ENCODE measurements at places on chromosomes 5 and 9.

DNA sequence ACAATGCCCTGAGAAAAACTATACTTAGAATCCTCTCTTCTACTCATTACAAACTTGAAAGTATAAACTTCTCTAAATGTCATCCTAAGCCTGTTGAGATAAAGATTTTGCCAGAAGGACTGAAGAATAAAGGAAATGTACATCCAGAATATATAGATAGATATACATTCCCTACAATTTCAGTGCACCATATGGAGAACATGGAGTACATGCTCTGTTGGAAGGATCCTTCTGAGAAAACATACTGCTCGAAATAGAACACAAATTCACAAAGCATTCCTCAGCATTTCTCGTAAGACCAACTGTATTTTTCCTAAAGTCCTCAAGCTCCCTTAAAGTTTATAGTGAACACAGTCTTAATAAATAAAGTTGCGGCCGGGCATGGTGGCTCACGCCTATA, 69.7 kb upstream of the RASA1 start:
- DNase-seq: no peak

GRCh38 chr9:124098141-124098905, 86.8 kb downstream of the LHX2 start:
- DNase-seq: no peak

DNA sequence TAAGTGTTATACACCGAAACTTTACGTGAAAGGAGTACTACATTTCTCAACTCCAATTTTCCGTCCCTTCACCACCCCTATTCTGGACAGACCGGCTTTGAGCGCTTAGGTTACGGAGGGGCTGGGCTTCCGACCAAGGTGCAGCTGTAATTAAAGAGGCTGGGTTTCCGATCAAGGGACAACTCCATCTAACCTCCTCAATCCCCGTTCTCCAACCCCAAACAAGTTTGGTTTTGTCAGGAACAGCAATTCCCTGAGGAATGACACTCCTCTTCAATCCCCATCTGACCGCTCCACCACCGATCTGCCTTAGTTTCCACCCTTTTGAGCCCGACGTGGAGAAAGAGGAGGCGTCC, 577 bp downstream of the TUT7 start:
- DNase-seq: no peak

- DNase-seq: no peak
Measured at GRCh38 chr9:28471261-28471660, 898.0 kb upstream of the C9orf72 start.

DNA sequence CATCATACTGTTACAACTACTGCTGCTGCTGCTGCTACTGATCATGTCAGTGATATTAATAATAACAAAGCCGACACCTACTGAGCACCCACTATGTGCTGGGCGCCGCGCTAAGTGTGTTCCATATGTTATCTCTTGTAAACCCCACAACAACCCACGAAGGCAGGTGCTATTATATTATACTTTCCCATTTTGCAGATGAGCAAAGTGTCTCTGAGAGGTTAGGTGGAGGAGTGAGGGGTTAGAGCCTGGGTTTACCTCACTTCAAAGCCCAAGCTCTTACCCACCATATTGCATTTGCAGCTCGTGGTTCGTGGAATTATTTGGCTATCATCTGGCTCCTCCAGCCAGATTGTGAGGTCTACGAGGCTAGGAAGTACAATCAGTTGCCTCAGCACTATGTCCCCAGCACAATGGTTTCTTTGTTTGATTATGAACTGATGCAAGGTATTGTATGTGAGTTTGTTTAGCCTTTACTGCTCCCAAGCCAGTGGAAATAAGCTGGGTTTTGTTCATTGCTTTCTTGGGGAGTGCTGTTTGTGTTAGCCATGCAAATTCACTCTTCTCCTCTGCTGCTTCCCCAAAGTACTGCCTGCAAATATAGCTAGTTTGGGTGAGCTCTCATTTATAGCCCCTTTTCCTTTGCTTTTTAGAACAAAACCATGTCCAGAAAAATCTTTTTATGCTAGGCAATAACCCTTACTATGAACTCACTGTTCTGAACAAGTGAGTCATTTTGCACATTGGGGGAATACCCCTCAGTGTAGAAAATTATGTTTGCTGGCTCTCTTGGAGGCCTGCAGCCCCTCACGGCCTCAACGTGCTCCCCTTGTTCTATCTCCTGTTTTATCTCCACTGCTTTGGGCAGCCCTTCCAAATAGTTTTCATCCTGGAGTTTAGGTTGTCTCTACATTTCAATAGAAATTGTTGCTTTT, 47.9 kb downstream of the ALG2 start:
- no peak for DNase-seq

GRCh38 chr5:25540628-25541027, 895.9 kb upstream of the CDH10 start:
- no peak for DNase-seq

DNA sequence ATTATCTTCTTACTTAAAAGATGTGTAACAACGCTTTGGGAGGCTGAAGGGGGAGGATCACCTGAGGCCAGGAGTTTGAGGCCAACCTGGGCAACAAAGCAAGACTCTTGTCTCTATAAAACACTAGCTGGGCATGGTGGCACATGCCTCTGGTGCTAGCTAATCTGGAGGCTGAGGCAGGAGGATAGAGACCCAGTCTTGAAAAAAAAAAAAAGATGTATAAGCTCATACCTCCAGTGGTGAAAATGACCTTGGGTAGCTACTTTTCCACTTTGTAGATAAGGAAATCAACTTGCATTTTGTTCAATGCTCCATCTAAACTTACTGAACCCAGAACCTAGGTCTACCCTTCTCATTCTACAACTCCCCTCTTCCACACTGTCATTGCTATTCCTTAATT, 16.6 kb downstream of the ARRDC3 start:
- no peak for DNase-seq

DNA sequence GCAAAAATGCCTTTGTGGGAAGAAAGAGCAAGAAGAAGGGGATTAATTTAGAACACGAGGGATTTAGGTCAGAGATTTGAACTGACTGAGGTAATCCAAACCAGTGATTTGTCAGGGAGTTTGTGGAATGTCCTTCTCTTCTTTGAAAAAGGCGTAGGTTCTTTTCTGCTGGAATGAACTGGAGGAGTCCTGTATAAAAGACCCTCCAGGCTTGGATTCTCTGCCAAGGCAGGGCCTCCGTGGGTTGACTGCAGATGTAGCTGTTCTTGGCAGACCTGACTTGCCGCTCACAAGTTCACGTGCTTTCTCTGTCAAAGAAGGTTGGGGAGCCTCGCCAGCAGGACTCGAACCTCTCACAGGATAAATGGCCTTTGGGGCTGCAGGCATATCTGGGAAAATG, 62.8 kb upstream of the STC2 start:
- DNase-seq: no peak

DNA sequence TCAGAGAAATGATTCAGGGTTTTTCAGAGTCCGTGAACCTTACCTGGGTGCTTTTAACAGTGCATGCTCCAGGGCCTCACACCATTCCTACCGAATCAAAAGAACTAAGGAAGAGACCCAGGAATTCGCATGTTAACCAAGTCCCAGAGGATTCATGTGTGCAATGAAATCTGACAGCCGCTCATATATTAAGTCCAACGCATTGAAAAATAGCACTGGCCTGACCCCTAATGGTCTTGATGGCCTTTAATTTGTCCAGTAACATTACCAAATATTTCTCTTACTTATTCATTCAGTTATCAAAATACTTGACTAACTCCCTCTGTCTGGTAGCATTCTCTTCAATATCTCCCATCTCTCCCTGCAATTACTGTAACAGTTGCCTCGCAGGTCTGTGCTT, 55.0 kb upstream of the MARCHF11 start:
- no peak for DNase-seq

GRCh38 chr5:125833398-125833797, 589.8 kb upstream of the GRAMD2B start:
- DNase-seq: no peak

GRCh38 chr5:104045987-104046386, 483.4 kb upstream of the NUDT12 start:
- no peak for DNase-seq

DNA sequence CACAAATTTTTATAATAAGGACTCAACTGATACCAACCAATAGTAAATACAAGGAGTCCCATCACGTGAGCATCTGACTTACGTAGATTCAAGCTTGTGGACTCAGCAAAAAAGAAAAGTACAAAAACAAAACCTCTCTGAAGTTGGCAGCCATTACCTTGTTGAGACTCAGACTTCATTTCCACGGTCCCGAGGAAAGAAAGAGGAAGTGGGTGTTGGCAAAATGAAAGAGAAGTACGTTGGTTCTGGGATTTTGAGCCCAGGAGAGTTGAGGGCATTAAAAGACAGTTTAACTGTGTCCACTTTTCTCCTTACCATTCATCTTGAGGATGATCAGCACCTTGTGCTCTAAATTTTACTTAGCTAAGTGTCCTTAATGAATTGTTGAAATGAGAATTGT, 26.7 kb downstream of the NCBP1 start:
- no peak for DNase-seq

All from dorsolateral prefrontal cortex (tissue), 122 donors.